ENCODE measurements at places on chromosomes 7 and 10. TPM values are rescaled to one million over a fixed set of nuclear protein-coding genes. Genes with fewer than 3 reads are reported as not detected.
A peak's percentile ranks its signal among the peaks of the same experiment; 100 is the strongest.

CTAGE4 gene
- not detected for total RNA-seq

- no peaks in the 10 kb centered on the region for H3K36me3 ChIP-seq
- no peaks in the 10 kb centered on the region for H3K4me1 ChIP-seq
- H3K27ac ChIP-seq, result no peak overlapping the region
- DNase-seq, result no peak
Observed at GRCh38 chr10:49230004-49230403, 41.8 kb upstream of the TMEM273 start.

- H3K27ac ChIP-seq, result no peak overlapping the region
- no peaks in the 10 kb centered on the region for H3K27me3 ChIP-seq
- H3K4me3 ChIP-seq, result no peak overlapping the region
- no peak for DNase-seq
- H3K36me3 ChIP-seq, result no peaks in the 10 kb centered on the region
Observed at GRCh38 chr7:134463751-134464150, 4.9 kb upstream of the AKR1B1 start.

FXYD4 gene
- total RNA-seq, result not detected

GRCh38 chr7:36487756-36488336 lies 98.2 kb downstream of the ANLN start:
- no peaks in the 10 kb centered on the region for H3K4me1 ChIP-seq
- peak; percentile 67 for DNase-seq
- no peaks in the 10 kb centered on the region for H3K36me3 ChIP-seq

DNA sequence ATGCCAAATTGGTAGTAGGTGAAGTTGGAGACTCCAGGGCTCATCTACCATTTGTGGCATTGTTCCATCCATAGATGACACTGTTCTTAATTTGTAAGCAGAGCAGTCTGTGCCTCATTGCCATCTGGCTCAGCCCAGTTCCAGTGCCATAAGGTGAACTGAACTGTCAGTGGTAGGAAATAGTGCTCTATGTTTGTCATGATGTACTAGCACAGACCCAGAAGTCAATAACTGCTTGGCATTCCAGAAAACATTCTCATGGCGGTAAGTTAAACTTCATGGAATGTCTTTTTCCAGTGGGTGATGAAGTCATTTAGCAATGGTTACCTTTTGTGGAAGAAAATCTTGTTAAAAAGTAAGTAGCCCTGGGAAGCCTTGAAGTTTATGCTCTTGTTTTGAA lies 302.7 kb downstream of the SUGCT start:
- DNase-seq, result no peak
- H3K27ac ChIP-seq, result no peak overlapping the region
- no peaks in the 10 kb centered on the region for H3K36me3 ChIP-seq
- no peaks in the 10 kb centered on the region for H3K4me1 ChIP-seq
- H3K4me3 ChIP-seq, result no peak overlapping the region
- no peaks in the 10 kb centered on the region for H3K27me3 ChIP-seq

GRCh38 chr10:69489506-69490090 lies 38.3 kb downstream of the TSPAN15 start:
- H3K36me3 ChIP-seq, result no peaks in the 10 kb centered on the region
- H3K27me3 ChIP-seq, result no peaks in the 10 kb centered on the region
- H3K4me1 ChIP-seq, result no peaks in the 10 kb centered on the region
- H3K4me3 ChIP-seq, result no peak overlapping the region
- no peak overlapping the region for H3K27ac ChIP-seq

XRCC2 gene
- 28.5 TPM for total RNA-seq

OGDH gene
- total RNA-seq, result 113 TPM

GRCh38 chr7:148264933-148265557 lies 325.5 kb upstream of the C7orf33 start:
- DNase-seq, result peak; percentile 62
- no peak overlapping the region for H3K27ac ChIP-seq
- no peaks in the 10 kb centered on the region for H3K36me3 ChIP-seq
- H3K27me3 ChIP-seq, result no peaks in the 10 kb centered on the region

ZNF853 gene
- total RNA-seq, result 3.4 TPM

RAB19 gene
- total RNA-seq, result not detected

DNA sequence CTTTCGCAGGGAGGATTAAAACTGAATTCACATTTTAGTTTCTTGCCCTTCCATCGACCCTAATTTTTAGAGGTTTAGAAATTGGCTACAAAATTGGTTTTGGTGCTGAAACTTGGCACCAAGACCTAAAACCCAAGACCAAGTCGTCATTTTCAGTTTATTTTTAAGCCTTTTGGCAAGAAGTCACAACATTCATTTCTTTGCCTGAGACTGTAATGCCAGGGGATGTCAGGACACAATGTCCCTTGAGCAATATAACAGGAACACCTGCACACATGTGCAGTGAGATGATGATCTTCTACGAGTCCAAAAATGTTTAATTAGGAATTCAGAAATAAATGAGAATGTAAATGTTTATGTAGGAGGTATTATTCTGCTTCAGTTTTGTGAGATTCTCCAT lies 335.4 kb upstream of the ANKRD30A start:
- H3K27me3 ChIP-seq, result no peaks in the 10 kb centered on the region
- H3K4me1 ChIP-seq, result no peaks in the 10 kb centered on the region
- no peak overlapping the region for H3K4me3 ChIP-seq
- no peak for DNase-seq
- no peaks in the 10 kb centered on the region for H3K36me3 ChIP-seq
- H3K27ac ChIP-seq, result no peak overlapping the region

LIPF gene
- total RNA-seq, result not detected

- no peak overlapping the region for H3K4me3 ChIP-seq
- H3K36me3 ChIP-seq, result no peaks in the 10 kb centered on the region
- DNase-seq, result no peak
Observed at GRCh38 chr7:37391791-37392672, 56.6 kb downstream of the ELMO1 start.

PKD2L1 gene
- total RNA-seq, result not detected

Measured in A673 (cell line).